ENCODE measurements at places on chromosomes 5 and 9.

GRCh38 chr5:78367318-78367991, 7.0 kb downstream of the SCAMP1 start:
- DNase-seq = peak; percentile 53

- DNase-seq = no peak
Measured at GRCh38 chr9:105822814-105823213, 128.5 kb downstream of the TMEM38B start.

DNA sequence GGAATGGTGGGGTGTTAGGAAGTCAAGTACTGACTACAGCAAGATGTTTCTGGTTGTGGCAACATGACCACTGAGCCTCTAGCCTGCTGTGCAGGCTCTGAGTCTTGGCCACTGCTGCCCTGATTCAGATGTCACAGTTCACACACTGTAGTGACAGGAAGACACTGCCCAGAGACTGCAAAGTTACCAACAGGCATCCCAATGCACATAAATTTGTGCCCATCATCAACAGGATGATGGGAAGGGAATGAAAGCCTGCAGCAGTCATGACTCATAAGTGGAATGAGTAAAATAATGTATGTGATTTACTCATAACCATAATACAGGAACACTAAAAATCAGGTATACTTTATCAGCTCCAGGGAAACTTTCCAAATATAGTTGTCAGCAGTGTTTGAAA, 251.6 kb upstream of the HAPLN1 start:
- no peak for DNase-seq

GRCh38 chr9:132943651-132944293, 644 bp downstream of the TSC1 start:
- no peak for DNase-seq

- DNase-seq = peak; percentile 12
Measured at GRCh38 chr9:101791938-101792337, 53.5 kb upstream of the GRIN3A start.

DNA sequence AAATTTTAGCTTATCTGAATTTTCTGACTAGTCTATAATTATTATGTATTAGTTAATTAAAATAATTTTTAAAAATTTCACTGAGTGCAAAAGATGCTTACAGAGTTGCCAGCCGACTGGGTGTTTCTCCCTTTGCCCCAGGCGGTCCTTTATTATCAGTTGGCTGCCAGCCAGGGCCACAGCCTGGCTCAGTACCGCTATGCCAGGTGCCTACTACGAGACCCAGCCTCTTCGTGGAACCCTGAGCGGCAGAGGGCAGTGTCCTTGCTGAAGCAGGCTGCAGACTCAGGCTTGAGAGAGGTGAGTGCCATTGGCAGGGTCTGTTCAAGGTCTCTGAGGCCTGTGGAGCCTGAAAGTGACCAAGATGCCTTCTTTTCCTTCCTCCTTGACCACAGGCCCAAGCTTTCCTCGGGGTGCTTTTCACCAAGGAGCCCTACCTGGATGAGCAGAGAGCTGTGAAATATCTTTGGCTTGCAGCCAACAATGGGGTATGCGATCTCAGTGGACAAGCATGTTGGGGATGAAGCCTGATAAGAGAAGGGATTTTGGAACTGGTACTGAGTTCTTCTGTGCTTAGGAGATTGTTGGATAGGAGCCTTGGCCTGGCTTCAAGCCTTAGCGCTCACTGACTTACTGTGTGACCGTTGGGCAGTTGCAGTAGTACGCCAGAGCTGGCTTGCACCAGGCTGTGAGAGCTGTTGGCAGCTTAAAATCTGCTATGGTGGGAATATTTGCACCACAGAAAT, 10.6 kb downstream of the DELE1 start:
- peak; percentile 82 for DNase-seq

- no peak for DNase-seq
Measured at GRCh38 chr9:131702911-131703310, 37.0 kb downstream of the RAPGEF1 start.

- no peak for DNase-seq
Measured at GRCh38 chr9:135019224-135019623, 68.2 kb upstream of the OLFM1 start.

DNA sequence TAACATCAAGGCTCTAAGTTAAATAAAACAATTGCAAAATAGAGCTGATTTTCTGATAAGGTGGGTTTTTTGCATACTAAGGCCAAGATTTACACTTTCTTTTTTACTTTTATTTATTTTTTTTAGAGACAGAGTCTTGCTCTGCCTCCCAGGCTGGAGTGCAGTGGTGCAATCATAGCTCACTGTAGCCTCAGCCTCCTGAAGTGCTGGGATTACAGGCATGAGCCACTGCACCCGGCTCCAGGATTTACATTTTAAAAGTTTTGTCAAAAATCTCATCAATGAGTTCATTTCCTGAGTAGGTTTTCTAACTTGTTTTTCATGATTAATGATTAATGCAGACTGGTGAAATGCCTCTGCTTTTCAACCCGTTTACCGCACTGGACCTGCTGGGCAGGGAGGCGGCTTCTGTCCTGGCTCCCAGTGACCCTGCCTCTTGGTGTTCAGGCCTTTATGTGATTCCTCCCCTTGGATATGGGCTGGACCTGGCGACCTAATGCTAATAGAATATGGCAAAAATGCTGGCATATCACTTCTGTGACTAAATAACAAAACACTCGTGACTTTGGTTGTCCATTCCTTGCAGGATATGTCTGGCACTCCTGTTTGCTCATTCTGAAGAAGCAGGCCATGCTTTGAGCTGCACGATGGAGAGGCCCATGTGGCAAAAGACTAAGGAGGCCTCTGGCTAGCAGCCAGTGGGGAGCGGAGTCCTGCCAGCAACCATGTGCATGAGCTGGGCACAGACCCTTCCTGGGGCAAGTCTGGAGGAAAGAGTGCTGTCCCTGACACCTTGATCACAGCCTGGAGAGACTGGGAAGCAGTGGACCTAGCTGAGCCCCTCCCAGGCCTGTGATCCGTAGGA, 72.2 kb upstream of the PTCH1 start:
- DNase-seq = no peak

DNA sequence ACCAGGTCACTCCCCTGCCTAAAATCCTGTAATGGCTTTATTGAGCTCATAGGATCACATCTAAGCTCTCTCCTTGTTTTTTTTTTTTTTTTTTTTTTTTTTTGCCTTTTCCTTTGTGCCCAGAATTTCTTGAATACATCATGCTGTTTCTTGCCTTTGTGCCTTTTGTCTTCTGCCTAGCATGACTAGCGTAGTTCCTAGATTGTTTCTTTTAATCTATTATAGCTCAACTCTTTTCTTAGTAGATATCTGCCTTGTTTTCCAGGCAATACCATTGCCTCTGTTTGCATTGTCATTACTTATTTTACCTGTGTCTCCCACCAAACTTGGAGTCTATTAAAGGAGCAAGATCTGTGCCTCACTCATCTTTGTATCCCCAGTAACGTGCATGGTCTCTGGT, 106.1 kb upstream of the C9orf72 start:
- no peak for DNase-seq

GRCh38 chr5:59640411-59640810, 253.1 kb downstream of the PDE4D start:
- DNase-seq = no peak

DNA sequence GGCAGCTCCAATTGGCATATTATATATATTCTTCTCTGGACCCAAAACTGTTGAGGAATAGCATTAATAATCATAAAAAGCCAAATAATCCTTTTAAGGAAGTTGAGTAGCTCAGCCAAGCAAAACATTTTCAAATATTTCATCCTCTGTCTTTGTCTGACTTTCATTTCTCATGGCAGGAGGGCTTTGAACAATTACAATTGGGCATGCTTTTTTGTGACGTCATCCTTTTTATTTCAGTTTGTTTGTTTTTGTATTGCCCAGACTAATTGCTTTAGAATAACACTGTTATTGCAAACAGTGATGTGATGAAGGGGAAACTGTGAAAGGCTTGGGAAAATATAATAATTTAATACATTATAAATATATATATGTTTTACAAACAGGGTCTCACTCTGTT, 65.2 kb upstream of the MAP1B start:
- no peak for DNase-seq

- DNase-seq = no peak
Measured at GRCh38 chr5:115578657-115579056, 23.6 kb downstream of the TICAM2 start.

GRCh38 chr9:18982262-18982620, 50.8 kb downstream of the SAXO1 start:
- DNase-seq = no peak

- no peak for DNase-seq
Measured at GRCh38 chr5:169736653-169737052, 99.6 kb downstream of the DOCK2 start.

DNA sequence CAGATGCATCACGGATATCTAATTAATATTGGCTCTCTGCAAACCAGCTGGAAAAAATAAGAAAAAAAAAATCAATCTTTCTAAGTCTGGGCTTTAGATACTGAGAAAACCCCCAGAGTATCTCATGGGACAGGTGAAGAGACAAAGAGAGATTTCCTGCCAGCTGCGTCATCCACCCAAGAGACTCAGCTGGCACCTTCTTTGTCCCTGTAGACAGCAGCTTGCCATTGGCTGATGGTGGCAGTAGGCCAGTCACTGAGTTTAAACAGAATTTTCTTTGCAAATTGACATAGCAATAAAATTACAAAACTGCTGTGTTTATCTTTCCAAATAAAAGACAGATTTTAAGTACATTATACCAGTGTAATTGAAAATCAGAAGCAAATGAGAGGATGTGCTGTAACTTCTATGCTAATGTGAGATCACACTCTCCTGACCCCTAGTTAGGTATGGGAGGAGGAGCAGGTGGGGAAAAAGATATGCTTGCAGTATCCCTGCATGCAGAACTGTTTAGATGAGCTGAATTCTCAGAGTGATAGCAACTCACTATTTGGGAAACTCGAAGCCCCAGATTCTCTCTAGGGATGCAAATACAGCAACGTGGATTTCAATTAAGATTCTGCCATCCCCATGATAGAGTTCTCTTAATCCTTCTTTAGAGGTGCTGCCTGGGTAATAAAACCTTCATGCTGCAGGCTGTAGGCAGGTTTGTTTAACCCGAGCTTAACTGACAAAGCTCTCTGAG, 72.2 kb downstream of the NMUR2 start:
- DNase-seq = no peak

- DNase-seq = no peak
Measured at GRCh38 chr5:10303699-10304170, 4.0 kb downstream of the CMBL start.

DNA sequence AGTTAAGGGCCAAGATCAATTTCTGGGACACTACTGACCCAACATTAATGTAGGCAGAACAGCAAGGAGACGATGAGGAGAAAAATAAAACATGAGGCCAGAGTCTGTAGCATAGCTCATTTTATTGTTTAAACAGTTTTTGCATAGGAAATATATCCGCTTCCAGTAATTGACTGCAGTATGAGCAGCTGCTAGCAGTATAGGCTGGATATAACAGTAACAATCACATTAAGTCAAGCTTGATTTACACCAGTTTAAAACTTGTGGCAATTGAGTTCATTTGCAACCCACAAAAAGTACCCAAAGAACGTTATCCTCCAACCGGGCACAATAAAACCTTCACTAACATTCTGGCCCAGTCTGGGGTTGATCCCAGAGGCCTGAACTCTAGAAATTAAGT, 232.2 kb downstream of the NFIB start:
- DNase-seq = no peak

DNA sequence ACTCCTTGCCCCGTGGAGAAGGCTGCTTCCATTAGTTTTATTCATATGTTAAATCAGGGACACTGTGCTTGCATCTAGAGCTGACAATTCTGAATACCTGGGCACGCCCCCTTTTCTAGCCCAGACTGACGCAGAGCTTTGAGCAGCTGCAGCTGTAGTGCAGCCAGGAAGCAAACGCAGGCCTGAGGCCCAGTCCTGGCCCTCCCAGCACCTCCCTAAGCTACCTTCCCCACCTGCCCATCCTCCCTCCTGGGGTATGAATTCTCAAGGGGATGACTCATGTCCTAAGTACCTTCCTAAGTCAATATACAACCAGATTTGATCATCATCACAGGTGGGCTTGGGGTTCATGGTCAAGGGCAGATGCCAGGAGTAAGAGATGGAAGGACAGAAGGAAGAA, 3.5 kb downstream of the PHF19 start:
- no peak for DNase-seq

DNA sequence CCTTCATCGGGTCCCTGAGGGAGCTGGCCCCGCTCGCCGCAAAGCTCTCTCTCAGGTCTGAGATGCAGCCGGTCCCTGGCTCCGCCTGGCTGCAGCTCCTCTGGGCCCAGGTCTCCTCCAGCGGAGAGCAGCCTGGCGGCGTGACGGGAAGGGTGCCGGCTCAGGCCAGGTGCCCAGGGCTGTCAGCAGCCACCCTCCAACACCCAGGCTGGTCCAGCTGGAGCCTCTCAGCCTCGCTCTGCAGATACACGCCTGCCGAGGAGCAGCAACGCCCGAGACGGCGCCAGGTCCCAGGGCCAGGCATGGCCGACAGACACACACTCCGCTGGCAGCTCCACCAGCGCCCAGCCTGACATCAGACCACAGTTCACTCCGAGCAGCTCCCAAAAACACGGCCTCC, 25.6 kb downstream of the FAM163B start:
- DNase-seq = no peak

DNA sequence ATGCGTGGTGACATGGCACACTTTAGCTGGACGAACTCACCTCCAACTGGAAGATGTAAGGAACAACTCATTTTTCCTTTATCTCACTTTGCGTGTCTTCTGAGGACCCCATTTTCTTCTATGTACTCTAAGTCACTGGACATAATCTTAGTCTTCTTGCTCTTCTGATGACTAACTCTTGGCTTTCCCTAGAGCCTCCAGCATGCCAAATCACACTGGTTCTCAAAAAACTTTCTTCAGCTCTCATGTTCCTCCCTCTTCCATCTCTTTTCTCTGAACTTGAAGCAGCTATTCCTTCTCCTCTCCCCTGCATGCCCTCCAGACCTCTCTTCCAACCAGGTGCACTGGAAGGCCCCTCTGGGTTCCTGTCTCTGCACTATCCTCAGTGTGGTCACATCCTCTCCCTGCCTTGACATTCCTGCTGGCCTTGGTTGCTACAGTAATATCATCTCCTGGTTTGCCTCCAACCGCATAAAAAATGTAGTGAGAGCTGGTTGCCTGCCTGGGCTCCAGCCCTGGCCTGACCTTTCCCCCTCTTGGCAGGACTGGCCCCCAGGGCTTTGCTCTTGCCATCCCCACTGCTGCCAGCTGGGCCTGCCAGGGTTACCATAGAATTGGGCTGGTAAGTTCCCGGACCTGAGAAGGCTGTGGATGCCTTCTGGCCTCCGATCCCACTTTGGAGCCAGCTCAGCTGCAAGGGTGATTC, 44.8 kb upstream of the BNC2 start:
- DNase-seq = no peak

DNA sequence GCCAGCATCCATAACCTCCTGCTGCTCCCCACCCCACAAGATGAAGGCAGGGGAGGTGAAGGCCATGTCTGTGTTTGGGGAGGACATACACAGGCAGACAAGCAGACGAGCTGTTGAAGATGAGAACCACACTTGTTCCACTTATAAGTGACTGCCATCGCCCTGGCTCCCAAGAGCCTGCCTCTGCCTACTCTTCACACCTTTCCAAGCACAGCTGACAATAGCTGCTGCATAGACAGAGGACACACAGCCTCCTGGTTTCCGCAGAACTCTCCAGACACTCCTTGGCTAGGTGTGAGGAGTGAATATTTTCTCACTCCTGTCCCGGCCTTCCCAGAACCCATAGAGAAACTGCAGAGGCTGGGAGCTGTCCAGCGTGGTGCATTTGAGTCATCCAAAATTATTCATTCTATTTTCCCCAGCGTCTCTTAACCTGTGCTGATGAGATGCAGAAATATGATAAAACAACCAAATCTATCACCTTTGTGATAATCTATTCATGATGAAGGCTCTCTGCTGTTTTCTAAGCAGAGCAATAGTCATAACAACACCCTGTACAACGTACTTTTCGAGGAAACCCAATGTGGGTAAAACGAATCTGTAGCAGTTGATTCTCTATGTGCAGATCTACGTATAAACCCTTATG, 24.7 kb downstream of the KLF9 start:
- DNase-seq = no peak

GRCh38 chr5:107576736-107577393, 93.9 kb downstream of the EFNA5 start:
- DNase-seq = no peak

Measured in NCI-H1105 (cell line).